ENCODE measurements at places on chromosomes 16 and 17.
A peak's percentile ranks its signal among the peaks of the same experiment; 100 is the strongest.

DNA sequence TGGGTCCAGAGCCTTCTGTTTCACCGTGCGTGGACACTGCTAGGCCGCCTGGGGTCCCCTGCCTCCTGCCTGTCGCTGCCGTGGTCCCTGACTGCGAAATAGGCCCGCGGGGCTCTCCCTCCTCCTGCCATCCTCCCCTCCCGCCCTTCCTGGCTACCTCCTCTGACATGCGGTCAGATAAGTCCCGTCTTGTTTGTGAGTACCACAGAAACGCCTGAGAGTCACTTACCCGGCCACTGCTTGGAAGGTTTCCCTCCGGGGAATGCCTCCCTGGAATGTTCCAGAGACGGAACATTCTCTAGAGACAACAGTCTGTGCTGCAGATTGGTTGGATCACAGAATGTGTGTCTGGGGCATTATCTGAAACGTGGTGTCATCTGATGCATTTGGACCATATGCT is 22.7 kb downstream of the CIBAR2 start:
- DNase-seq, result no peak

GRCh38 chr17:65254166-65254565 is 117.0 kb downstream of the RGS9 start:
- DNase-seq, result no peak

DNA sequence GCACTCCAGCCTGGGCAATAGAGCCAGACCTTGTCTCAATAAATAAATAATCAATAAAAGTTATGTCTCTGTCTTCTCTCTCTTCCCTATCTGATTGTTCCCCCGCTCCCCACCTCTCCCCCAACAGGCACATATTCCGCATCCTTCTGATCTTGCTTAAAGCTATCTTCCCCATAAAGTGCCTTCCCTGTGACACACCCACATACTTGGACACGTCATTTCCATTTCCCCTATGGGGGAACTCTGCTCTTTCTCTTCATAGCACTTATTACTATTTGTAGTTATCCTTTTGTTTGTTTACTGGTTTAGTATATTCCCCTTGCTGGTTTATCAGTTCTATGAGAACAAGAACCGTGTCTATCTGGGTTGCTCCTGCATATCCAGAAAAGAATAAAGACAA is 14.9 kb downstream of the MYO1D start:
- DNase-seq, result no peak

DNA sequence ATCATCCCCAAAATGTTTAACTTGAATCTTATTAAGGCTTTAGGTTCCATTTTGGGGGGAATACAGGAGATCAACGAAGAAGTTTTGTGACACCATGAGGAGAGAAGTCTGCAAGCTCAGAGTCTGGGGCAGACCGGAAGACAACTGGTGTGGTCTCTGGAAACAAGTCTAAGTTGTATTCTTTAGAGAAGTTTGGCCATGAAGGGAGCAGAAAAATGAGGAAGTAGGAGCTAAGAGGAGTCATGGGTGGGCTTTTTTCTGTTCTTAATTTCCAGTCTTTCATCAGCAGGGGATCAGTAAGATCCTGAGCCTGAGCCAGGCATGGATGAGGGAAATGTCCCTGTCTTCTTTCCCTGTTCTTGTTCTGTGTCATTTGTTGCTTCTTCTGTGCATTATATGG is 35.8 kb upstream of the NF1 start:
- no peak for DNase-seq

DNA sequence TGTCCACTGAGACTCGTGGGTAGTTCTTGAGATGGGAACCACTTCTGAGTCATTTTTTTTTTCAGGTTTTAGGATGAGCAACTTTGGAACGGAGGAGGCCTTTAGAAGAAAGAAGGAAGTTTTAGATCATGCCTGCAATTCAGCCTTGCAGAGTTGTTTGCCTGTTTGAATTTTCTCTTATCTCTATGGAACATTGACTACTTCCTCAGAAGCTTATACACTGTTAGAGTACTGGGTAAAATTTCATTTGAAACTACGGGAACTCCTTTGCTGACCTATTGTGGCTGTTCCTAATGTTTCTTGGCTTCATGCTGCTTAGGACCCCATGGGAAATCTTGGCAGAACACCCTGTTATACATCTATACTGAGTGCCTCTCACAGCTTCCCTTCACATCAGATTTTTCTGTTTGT is 70.8 kb downstream of the MAP2K6 start:
- no peak for DNase-seq

GRCh38 chr16:11098601-11099390 is 154.4 kb downstream of the CLEC16A start:
- no peak for DNase-seq

GRCh38 chr17:41464682-41465081 is 2.5 kb downstream of the KRT32 start:
- peak; percentile 89 for DNase-seq

Data from upper lobe of left lung (tissue), 6 donors.